Stimulated activated CD4-positive, alpha-beta T cell treated with anti-CD3 and anti-CD28 coated beads, Interleukin-12 subunit alpha, Interleukin-12 subunit beta, amount 100 ng/mL, for 4 hours (primary cell): ENCODE measurements at places on chromosomes 1 and 21.

- DNase-seq, result no peak
Observed at GRCh38 chr1:202225131-202225530, 31.5 kb downstream of the LGR6 start.

DNA sequence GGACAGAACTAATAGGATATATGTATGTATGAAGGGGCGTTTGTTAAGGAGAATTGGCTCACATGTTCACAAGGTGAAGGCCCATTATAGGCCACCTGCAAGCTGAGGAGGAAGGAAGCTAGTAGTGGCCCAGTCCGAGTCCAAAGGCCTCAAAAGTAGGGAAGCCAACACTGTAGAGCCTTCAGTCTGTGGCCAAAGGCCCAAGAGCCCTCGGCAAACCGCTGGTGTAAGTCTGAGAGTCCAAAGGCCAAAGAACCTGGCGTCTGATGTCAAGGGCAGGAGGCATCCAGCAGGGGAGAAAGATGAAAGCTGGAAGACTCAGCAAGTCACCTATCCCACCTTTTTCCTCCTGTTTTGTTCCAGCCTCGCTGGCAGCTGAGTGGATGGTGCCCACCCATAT lies 24.5 kb downstream of the BACH1 start:
- DNase-seq, result no peak

GRCh38 chr1:183285746-183286145 lies 99.7 kb downstream of the LAMC2 start:
- DNase-seq, result no peak

DNA sequence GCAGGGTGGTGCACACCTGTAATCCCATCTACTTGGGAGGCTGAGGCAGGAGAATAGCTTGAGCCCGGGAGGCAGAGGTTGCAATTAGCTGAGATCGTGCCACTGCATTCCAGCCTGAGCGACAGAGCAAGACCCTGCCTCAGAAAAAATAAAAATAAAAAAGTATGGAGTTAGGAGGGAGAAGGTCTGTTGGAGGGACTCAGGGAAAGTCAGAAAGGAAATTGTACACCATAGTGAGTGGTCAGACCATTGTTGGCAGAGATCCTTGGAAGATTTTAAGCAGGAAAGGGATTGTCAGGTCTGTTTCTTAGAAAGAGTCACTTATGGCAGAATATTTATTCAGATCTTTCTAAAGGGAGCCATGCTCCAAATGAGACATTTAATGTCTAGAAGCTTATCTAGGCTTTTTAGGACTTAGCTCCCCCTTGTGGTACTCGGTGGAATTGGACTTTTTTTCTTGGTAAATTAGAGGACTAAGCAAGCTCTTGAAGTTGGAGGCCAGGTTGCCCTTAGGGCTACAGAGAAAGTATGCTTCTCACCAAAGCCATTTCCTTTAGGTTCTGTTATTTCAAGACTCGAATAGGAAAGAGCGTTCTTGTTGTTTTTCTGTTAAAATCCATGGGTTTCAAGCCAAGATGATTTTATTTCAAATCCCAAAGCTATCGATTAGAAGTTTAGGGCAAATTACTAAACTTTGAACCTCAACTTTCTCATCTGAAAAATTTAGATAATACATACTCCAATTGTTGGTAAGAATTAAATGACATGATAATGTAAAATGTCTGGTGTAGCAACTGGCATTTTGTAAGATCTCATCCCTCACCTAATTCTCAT lies 16.5 kb downstream of the MIA3 start:
- peak; percentile 34 for DNase-seq

DNA sequence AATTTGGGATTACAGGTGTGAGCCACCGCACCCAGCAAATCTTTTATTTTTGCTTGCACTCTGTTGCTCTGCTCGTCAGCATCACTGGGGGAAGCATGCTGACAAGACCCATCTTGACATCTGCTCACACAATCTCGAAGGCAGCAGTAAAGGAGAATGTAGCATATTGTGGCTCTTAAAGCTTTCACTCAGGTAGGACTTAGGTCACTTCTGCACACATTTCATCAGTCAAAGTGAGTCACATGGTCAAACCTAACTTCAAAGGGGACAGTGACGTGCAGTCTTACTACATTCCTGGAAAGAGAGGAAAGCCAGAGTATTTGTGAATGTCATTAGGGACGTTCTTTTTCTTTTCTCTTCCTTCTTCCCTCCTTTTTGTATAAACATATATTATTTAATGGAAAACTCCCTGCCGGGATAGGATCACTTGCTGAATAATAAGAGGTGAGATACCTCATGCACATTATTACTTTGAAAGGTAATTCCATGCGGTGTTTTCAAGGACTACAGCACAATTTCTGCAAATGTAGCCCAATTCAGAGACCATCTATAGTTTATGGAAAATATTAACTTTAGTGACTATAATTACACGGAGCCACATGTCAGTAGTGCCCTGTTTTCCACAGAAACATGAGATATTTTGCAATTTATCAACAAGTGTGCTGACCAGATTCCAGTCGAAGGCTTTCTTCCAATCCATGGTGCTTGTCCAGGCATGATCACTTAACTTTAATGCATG lies 19.3 kb upstream of the ACBD6 start:
- DNase-seq, result no peak
